Activated CD4-positive, alpha-beta T cell treated with anti-CD3 and anti-CD28 coated beads, Interleukin-2, amount 10 ng/mL, durations not matched to agents 7 days and 5 days (primary cell): ENCODE measurements at places on chromosomes 16 and 17. TPM values are rescaled to one million over a fixed set of nuclear protein-coding genes. Genes with fewer than 3 reads are reported as not detected.

- no peaks in the 10 kb centered on the region for H3K4me1 ChIP-seq
- H3K27ac ChIP-seq: no peak overlapping the region
- no peaks in the 10 kb centered on the region for H3K27me3 ChIP-seq
- H3K4me3 ChIP-seq: no peak overlapping the region
- H3K36me3 ChIP-seq: peaks cover 50% of the 10 kb centered on the region
These were observed 16.0 kb downstream of the MMD start for GRCh38 chr17:55405600-55405999.

- H3K4me1 ChIP-seq: peaks cover 18% of the 10 kb centered on the region
- H3K27me3 ChIP-seq: peaks cover 56% of the 10 kb centered on the region
- no peak overlapping the region for H3K27ac ChIP-seq
- DNase-seq: no peak
- no peak overlapping the region for H3K4me3 ChIP-seq
- no peaks in the 10 kb centered on the region for H3K36me3 ChIP-seq
These were observed 1.9 kb upstream of the CDH3 start for GRCh38 chr16:68643227-68643626.

DNA sequence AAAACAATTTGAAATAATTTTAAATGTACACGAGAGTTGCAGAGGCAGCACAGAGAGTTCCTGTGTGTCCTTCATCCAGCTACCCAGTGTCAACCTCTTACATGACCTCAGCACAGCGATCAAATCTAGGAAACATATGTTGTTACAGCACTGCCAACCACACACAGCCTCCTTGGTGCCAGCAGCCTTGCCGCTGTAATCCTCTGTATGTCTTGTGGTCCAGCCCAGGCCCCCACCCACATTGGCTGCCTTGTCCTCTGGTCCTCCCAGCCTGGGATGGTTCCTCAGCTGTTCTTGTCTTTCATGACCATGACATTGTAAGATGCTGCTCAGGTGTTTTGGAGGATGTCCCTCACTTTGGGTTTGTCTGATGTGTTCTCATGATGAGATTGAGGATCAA, 178.0 kb downstream of the RPTOR start:
- H3K27ac ChIP-seq: peak overlapping the region; percentile 41
- H3K36me3 ChIP-seq: peaks cover 34% of the 10 kb centered on the region
- H3K27me3 ChIP-seq: no peaks in the 10 kb centered on the region
- no peak overlapping the region for H3K4me3 ChIP-seq

DNA sequence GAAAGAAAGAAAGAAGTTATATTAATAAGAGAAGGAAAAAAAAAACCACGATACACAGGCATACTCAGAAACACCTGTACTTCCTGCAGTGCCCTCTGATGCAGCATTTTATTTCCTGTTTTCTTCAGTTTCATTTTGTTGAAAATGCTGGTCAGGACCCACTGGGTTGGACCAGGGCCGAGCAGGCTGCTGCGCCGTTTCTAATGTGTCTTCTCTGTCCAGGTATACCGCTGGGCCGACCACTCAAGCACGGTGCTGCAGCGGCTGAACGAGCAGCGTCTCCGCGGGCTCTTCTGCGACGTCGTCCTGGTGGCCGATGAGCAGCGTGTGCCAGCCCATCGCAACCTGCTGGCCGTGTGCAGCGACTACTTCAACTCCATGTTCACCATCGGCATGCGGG, 8.3 kb downstream of the KLHL36 start:
- no peak overlapping the region for H3K4me3 ChIP-seq
- H3K36me3 ChIP-seq: peaks cover 78% of the 10 kb centered on the region

DNA sequence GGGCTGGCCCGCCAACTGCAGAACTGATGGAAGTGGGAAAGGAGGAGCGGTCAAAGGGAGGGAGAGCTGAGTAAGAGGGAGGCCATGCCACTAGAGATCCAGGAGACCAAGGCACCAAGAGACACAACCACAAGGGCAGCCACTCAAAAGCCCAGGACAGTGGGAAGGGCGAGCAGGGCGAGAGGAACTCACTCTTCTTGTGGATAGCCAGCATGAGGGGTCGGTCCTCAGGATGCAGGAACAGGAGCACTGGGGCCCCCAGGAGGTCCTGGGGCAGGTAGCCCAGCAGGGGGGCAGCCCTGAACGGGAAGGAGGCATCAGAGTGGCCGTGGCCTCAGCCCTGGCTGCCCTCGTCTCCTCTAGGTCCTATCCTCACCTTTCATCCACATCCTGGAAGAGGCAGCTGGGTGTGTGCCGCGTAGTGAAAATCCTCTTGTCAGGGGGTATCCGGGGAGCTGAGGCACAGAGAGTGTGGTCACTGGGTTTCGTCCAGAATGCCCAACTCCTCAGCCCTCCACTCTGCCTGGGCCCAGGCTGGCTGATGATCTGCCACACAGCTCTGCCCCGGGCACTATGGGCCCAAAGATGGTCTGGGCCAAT, 4.3 kb downstream of the PER1 start:
- DNase-seq: no peak
- H3K36me3 ChIP-seq: peaks cover 31% of the 10 kb centered on the region
- H3K4me1 ChIP-seq: peaks cover 19% of the 10 kb centered on the region
- no peak overlapping the region for H3K27ac ChIP-seq
- no peaks in the 10 kb centered on the region for H3K27me3 ChIP-seq

GRCh38 chr16:1839554-1839953, 12.5 kb downstream of the FAHD1 start:
- H3K4me1 ChIP-seq: no peaks in the 10 kb centered on the region
- H3K4me3 ChIP-seq: no peak overlapping the region
- H3K27ac ChIP-seq: no peak overlapping the region
- H3K27me3 ChIP-seq: no peaks in the 10 kb centered on the region
- no peaks in the 10 kb centered on the region for H3K36me3 ChIP-seq
- DNase-seq: no peak

- H3K4me1 ChIP-seq: peaks cover 18% of the 10 kb centered on the region
- no peak overlapping the region for H3K4me3 ChIP-seq
- DNase-seq: no peak
- H3K27me3 ChIP-seq: peaks cover 3% of the 10 kb centered on the region
- no peak overlapping the region for H3K27ac ChIP-seq
These were observed 66.1 kb upstream of the DNAH17 start for GRCh38 chr17:78643326-78643725.

PIGQ gene
- 46.1 TPM for total RNA-seq

DNA sequence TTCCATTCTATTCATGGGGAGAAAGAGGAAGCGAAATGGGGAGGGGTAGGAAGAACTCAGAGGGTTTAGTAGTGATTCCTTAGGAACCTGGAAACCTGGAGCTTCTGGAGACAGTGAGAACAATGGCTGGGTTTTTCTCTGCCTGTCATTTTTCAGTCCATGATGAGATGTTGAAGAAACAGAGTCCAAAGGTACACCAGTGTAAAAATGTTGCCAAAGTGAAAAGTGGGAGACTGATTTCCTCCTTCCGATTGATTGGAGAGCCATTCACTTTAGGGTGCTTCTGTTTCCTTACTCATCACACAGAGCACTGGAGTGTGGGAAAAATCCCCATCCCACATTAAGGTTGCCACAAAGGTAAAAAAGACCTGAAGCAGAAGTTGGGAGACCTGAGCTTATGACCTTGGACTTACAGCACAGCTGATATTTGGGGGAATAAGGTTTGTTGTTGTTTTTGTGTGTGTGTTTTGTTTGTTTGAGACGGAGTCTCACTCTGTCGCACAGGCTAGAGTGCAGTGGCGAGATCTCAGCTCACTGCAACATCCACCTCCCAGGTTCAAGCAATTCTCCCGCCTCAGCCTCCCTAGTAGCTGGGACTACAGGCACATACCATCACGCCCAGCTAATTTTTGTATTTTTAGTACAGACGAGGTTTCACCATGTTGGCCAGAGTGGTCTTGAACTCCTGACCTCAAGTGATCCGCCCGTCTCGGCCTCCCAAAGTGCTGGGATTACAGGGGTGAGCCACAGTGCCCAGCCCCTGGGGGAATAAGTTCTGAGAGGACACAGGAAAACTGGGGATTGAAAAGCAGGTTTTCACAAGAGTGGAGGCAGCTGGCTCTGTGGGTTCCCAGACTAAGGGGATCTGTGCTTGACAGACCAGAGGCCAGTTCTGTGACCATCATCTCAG, 1.4 kb upstream of the DHX8 start:
- H3K27ac ChIP-seq: peak overlapping the region; percentile 41
- H3K4me1 ChIP-seq: peaks cover 24% of the 10 kb centered on the region
- peaks cover 3% of the 10 kb centered on the region for H3K36me3 ChIP-seq
- H3K27me3 ChIP-seq: no peaks in the 10 kb centered on the region
- no peak for DNase-seq

GRCh38 chr17:81418710-81419318, 23.6 kb downstream of the BAHCC1 start:
- no peak overlapping the region for H3K4me3 ChIP-seq
- no peak overlapping the region for H3K27ac ChIP-seq
- peaks cover 2% of the 10 kb centered on the region for H3K27me3 ChIP-seq
- H3K36me3 ChIP-seq: no peaks in the 10 kb centered on the region

DNA sequence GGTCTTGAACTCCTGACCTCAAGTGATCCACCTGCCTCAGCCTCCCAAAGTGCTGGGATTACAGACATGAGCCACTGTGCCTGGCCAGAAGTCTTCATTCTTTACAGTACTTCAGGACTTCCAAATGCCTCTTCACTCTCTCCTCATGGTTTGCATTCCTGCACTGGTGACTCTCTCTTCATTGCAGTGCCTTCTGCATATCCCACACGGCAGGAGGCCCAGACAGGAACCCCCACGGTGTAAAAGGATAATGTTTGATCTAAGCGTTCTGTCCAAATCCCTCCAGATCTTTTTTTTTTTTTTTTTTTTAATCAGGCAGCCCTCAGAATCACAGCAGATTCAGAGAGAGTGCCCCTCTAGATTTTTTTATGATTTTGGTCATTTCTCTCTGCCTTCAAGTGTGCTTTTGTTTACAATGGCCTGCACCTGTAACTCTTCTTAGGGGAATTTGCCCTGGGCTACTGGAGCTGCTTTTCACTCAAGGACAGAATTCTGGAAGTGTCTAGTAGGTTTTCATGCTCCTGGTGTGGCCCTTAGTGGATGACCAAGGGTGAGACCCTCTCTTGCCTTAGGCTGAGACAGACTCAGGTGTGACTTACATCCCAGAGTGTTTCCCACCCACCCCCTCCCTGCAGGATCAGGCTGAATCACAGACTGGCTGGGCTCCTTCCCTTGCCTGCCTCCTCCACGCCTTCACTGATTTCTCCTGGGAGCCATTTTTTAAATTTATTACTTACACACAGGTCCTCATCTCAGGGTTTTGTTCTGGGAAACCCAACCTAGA, 19.8 kb upstream of the NF1 start:
- H3K27ac ChIP-seq: no peak overlapping the region
- no peaks in the 10 kb centered on the region for H3K36me3 ChIP-seq

ZNF423 gene
- total RNA-seq: not detected

LGALS9B gene
- 0.84 TPM for total RNA-seq

DNA sequence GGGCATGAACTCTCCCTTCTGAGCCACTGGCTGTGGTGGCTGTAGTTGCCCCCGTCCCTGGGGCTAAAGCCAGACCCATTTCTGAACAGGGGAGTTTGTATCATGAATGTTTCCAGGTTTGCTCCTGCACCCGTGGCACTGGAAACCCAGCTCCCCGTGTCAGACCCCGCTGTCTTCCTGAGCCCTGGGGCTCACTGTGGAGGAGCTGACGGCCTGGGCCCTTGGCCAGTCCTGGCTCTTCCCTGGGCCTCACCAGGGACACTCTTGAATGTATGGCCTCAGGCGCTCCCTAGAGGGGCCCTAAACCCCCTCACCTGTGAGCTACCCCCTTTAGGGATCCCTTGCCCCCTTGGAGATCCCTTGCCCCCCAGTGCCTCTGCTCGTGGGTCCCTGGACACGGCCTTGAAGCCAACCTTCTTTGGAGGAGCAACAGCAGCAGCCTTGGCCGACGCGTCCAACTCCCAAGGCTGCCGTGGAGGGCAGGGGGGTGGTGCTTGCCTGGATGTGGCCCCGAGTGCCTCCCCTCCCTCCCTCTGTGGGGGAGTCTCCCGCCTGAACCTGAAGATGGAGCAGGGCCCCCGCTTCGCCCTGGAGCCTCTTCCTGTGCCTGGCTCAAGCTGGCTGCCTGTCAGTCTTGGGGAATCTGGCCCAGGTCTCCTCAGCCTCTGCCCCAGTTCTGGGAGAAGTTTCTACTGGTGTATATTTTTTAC, 15.9 kb downstream of the CASKIN2 start:
- H3K27me3 ChIP-seq: no peaks in the 10 kb centered on the region
- H3K36me3 ChIP-seq: peaks cover 2% of the 10 kb centered on the region
- no peak for DNase-seq
- H3K4me1 ChIP-seq: peaks cover 11% of the 10 kb centered on the region

CLEC19A gene
- not detected for total RNA-seq

DNA sequence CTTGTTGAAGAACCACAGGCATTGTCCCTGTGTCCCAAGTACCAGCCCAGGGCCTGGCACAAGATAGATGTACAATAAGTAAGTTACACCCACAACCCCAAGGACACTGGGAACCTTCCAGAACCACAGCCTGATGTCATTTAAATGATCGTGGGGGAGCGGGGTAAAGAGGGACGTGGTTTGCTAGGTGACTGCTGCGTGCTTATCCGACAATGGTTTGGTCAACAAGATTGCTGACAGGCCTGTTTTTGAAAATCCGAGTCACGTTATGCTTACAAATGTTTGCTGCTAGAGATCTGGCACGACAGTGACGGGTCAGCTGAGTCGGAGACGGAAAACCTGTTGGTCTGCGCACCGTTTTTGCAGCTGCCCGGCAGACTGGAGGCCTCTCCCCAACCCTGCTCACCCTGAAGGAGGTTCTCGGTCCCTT, 22.8 kb downstream of the COTL1 start:
- H3K27me3 ChIP-seq: no peaks in the 10 kb centered on the region
- H3K4me1 ChIP-seq: peaks cover 82% of the 10 kb centered on the region
- no peak for DNase-seq
- peak overlapping the region; percentile 86 for H3K27ac ChIP-seq

TRAPPC2L gene
- total RNA-seq: 55.7 TPM

GRCh38 chr16:3952737-3953131, 72.2 kb upstream of the CREBBP start:
- H3K4me1 ChIP-seq: peaks cover 8% of the 10 kb centered on the region
- no peaks in the 10 kb centered on the region for H3K36me3 ChIP-seq
- H3K4me3 ChIP-seq: no peak overlapping the region
- H3K27me3 ChIP-seq: peaks cover 30% of the 10 kb centered on the region
- no peak overlapping the region for H3K27ac ChIP-seq
